ENCODE measurements at places on chromosomes 3 and 15.

DNA sequence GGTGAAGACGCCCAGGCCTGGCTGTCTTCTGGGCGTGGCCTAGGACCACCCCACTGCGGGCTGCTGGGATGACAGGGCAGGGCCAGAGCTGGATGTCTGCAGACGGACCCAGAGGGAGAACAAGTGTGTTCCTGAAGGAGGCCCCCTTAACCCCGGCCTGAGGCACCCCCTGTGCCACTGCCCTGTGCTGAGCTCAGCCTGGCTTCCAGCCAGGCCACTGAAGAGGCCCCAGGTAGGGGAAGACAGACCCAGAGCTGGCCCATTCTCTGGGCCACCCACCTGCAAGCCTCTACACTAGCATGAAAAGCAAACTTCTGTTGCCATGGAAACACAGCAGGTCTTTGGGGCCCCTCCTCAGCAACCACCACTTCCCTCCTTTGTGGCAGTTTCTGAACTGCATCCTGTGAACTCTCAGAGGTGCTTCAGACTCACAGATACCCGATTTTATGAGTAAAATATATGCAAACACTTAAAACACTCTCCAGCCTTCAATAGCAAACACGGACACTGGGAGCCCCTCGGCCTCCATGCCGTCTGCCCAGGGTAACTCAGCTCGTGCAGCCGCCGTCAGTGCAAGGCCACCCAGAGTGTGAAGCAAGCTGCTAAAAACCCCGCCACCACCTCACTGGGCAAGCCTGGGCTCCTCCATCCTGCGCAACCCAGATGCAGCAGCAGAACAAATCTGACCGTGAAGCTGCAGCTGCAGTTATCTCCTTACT, 42.5 kb downstream of the CMTM6 start:
- no peak for DNase-seq

GRCh38 chr15:92780843-92781242, 119.3 kb upstream of the CHD2 start:
- no peak for DNase-seq

GRCh38 chr3:128487813-128488635, 5.0 kb downstream of the GATA2 start:
- no peak for DNase-seq

DNA sequence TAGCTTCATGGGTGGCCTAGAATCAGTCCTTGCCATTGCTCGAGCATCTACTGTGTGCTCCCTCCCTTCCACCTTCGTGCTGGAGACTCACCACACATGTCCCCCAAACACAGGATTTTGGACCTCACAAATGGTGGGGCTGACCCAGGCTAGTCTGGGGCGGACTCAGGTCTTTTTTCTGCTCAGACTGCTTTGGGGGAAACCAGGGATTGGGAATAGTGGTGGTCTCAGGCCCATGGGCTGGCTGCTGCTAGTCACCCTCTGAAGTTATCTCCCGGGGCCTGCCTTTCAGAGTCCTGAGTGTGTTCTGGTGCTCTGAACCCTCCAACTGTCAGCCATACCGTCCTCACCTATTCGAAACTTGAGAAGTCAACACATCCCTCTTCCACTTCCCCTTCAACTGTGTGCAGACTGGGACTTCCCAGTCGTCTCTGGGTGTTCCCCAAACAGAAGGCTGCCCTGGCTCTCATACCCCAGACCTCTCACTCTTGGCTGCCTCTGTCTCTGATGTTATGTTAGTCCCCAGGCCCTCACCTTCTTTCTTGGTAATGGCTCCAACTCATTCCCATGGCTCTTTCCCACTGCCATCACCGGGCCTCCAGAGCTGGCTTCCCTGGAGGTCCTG, 46.0 kb downstream of the PPCDC start:
- DNase-seq: no peak

- no peak for DNase-seq
These were observed 4.2 kb downstream of the SCN10A start for GRCh38 chr3:38811822-38812221.

DNA sequence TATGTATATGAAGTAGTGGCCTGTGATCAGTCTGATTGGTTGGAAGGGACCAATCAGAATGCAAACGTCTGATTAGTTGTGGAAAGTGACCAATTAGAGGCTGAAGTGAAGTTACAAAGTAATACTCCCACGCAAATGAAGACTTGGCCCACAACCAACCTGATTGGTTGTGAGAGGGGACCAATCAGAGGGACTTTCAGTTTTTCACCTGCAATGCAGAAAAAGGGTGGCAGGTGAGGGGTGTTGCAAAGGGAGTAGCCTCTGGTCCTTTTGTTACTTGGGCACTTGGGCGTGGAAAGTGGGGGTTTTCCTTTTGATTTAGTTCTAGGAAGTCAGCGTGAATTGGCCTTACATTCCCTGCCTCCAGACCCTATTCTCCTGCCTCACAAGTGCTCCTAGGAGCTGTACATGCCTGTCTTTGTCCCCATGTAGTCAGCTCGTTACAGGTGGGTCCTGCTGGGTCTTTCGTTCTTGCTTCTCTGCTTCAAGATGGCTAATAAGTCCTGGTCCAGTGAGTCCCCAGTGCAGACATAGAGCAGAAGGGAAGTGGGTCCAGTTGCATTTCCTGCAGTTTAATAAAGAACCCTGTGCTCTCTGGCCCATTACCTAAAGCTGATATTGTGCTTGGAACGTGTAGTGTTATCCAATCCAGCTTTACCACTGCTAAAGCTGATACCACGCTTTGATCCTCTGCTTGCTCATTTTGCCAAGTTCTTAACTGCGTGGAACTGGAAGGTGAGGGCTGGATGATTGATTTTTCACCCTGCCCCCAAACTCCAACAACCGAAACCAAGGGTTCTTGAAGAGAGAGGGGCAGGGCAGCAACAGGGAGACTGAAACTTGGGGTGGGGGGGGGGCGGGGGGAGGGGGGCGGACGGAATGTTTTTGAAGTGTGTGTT, 46.0 kb upstream of the CD47 start:
- no peak for DNase-seq

GRCh38 chr15:57541805-57542504, 49.7 kb upstream of the MYZAP start:
- DNase-seq: no peak

GRCh38 chr15:58260205-58260724, 122.1 kb downstream of the AQP9 start:
- DNase-seq: no peak

DNA sequence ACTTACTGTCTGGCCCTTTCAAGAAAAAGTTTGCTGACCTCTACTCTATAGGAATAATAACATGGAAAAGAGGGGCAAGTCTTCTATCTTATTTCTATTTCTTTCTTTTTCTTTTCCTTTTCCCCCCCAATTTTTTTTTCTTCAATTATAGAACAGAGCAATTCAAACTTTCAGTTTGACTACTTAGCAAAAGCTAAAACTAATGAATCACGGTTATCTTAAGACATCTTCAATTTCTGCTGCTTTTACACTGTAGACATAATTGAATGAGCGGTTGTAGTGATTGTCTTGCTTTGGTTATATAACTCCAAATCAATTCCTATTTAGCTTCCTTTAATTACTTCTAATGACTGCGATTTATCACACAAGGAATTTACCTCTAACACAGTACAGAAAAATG, 74.3 kb upstream of the P2RY1 start:
- DNase-seq: no peak

- no peak for DNase-seq
These were observed 8.6 kb downstream of the TNFSF10 start for GRCh38 chr3:172514678-172515077.

DNA sequence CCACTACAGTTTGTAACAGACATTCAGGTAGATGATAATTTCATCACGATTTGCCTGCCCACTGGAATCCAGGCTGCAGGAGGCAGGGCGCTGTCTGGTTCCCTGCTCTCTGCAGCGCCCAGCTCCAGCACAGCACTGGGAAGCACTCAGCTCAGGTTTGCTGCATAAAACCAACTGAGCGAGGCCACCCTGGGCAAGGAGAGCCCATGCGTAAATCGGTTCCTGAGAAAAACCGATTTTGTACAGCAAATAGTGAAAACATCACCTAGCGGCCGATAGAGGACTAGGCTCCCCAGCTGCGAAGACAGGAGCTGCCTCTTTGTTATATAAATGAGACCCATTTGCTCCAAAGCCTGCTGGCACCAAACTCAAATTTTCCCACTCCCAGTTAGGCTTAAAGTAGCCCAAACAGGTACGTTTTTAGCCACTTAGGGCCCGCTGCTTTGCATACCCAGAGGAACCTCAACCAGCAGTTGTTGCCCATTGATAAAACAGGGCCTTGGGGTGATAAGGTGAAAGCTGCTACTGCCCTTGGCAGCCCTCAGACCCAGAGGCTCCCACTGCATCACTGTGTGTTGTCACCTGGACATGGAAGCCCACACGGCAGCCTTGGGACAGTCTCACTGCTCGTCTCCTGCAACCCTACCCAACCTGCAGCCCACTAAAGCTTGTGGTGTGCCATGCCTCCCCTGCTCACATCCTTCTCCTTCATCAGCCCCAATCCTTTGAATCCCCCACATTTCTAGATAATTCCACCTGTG, 47.5 kb downstream of the ALDH1L1 start:
- peak; percentile 38 for DNase-seq

GRCh38 chr3:69807674-69808073, 68.4 kb downstream of the MITF start:
- no peak for DNase-seq

DNA sequence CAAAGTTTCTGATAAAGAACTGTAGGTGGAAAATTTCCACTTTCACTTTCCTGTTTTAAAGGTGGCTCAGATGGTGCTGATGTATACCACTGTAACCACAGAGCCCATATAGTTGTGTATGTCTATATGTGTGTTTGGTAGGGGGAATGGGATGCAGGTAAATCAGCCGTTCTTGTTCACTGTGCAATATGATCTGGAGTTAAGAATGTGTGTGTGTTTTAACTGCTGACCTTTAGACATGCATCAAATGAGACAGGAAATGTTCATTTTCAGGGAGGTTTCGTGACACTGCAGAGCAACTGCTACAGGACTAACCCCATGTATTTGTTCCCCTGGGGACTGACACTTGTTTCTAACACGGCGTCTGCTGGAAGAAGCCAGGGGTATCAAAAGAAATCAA, 180.5 kb downstream of the TAFA4 start:
- peak; percentile 4 for DNase-seq

- no peak for DNase-seq
These were observed 51.8 kb upstream of the B3GALNT1 start for GRCh38 chr3:161156936-161157335.

DNA sequence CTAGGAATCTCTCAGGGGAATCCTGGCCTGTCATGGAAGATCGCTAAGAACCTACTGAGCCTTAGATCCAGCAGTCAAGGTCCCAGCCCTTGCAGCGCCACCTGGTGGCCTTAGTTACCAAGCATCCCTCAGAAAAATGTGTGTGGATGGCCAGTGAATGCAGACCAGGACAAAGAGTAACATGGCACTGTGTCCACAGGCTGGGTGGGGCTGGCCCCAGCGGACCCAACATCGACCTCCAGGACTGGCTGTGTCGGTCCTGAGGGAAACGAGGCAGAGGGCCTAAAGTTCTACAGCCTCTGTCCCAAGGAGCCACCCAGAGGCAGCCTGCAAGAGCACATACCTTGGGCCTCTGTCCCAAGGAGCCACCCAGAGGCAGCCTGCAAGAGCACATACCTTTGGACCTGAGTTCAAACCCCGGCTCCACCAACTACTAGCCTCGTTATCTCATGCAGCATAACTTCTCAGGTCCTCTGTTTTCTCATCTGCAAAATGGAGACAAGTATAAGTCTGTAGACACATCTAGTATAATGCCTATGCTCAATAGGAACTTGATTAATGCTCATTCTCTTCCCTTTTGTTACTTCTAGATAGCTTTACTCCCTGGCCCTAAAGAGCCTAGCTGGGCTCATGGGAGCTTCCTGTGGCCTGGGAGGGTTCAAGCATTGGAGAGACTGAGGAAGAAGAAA, 57.5 kb upstream of the HERC1 start:
- DNase-seq: no peak

GRCh38 chr3:123791898-123792297, 92.2 kb downstream of the MYLK start:
- DNase-seq: no peak

DNA sequence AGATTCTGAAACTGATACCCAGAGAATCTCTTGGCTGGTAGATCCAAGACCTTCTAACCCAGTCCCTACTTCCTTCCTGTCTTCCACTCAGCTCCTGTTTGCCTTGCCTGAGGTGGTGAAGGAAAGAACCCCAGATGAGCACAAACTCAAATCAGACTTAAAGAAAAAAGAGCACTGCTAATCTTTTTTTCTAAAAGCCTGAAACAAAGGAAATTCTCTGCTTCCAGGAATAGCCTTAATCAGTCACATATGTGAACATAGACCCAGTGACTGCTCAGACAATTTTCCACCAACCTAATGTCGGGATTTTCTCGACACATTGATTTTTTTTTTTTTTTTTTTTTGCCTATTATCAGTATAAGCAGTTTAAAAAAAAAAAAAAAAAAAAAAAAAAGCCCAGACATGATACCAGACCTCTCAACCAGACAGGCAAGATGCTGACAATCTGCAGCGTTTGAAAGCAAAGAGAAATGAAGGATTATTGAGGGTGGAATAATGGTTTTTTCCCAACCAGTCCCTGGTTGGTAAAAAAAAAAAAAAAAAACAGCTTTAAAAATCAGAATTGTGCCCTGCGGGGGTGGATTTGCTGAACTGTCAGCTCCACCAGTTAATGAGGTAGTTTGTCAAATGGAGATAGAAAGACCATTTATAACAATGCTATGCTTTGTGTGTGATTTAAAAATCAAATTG, 256.8 kb upstream of the RARB start:
- DNase-seq: no peak

DNA sequence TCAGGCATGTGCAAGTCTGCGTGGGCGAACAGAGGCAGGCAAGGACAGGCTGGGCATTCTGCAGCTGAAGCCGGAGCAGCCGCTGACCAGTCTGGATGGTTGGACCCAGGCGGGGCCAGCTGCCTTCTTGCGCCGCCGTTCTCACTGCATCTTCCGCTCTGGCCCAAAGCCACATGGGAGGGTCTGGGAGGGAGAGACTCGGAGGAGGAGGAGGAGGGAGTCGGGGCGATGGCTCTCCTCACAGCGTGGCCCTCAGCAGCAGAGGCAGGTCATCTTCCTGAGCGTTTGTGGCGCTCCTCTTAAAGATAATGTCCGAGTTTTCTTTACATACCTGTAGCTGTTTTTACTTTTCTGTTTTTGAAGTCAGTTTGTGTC, 5.9 kb downstream of the CLK3 start:
- DNase-seq: no peak

DNA sequence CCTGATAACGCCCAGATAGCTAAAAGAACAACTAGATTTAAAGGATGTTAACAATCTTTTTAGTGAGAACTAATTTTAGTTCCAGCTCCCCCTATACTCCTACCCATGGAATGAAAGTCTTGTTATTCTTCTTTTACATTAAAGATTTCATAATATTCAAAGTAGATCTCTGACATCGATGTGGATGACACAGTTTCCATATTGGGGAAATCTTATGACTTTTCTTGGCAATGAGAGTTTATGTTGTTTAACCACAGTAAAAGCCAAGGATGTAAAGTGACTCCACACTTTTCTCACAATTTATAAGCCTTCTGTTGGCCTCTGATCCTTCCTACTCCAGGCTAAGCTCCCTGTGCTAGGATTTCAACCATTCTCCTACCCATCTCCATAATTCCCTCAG, 332.6 kb upstream of the KCNMB2 start:
- DNase-seq: no peak

GRCh38 chr3:155747286-155747945, 2.5 kb upstream of the PLCH1 start:
- no peak for DNase-seq

GRCh38 chr15:100705065-100705464, 102.7 kb downstream of the ASB7 start:
- no peak for DNase-seq
